ENCODE measurements at places on chromosomes 13 and 19.

DNA sequence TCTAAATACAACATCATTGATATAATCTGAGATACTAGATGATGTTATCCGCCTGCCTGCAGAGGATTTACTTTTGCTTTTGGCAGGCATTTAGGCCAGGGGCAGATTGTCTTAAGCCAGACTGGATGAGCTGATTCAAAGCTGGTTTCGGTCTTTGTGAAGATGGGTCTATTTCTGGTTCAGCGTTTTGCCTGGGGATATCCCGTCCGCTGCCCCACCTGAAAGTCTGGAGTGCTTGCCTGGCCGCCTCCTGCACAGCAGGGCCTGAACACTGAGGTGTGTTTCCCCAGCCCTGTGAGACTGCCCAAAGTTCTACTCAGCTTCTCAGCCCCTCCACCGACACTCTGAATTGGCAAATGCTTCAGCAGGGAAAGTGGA lies 149.7 kb downstream of the KATNAL1 start:
- no peak for DNase-seq

- peak; percentile 93 for DNase-seq
Observed at GRCh38 chr19:49157445-49158224, at the start of gene TRPM4. Gene TRPM4 (plus strand): TSS chr19:49157792. CDS start chr19:49157867, 75 bp downstream.

DNA sequence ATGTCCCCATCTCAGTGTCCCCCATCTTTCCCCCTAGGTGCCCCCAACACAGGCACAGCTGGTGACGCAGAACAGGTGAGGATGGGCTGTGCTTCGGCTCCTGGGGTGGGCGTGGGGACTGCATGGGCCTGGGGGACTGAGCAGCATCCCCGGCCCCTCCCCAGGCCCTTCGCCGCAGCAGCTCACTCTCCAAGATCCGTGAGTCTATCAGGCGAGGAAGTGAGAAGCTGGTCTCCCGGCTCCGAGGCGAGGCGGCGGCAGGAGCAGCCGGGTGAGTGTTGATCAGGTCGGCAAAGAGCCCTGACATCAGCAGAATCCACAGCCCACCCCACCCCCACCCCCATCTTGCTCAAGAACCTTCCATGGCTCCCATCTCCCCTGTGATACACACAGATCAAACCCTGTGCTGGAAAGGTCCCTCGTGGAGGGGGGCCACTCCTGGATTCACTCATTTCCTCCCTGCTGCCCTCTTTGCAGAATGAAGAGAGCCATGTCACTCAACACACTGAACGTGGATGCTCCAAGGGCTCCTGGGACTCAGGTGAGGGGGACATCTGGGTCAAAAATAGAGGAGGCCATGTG lies 10.0 kb downstream of the KLC3 start:
- DNase-seq: no peak

- no peak for DNase-seq
Observed at GRCh38 chr19:47598407-47599349, 10.3 kb upstream of the BICRA start.

DNA sequence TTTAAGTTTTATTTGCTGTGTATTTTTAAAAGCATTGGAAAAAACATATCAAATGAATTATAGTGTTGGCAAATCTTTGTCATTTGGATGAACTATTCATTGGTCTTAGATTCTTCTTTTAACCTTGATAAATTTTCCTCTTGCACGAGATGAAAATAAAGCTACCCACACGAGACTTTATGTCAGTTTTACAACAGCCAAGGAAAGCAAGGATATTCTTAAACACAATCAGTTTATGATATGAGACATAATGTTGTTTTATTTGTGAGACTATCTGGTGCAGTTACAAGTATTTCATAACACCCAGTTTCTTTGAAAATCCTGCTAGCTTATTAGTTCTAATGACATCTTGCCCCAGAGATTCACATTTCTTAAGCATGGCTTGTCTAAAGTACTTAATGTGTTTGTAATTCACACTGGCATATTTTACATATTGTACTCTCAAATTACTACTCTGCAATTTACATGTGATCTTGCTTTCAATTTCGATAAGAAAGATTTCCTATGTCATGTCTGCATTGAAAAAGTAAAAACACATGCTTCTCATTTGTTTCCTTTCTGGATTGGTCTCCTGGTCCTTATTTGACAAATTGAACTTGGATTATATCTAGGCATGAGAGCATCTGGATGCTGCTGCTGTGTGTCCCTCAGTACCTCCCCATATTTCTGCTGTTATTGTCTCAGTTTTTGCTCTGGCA lies 955.5 kb upstream of the PCDH9 start:
- no peak for DNase-seq

- no peak for DNase-seq
Observed at GRCh38 chr13:113124211-113124970, 1.8 kb downstream of the F10 start.

GRCh38 chr13:51549593-51549992 lies 34.7 kb upstream of the WDFY2 start:
- DNase-seq: no peak

GRCh38 chr13:66532845-66533244 lies 697.3 kb downstream of the PCDH9 start:
- DNase-seq: no peak

- DNase-seq: no peak
Observed at GRCh38 chr13:100341327-100341726, 247.3 kb downstream of the GGACT start.

DNA sequence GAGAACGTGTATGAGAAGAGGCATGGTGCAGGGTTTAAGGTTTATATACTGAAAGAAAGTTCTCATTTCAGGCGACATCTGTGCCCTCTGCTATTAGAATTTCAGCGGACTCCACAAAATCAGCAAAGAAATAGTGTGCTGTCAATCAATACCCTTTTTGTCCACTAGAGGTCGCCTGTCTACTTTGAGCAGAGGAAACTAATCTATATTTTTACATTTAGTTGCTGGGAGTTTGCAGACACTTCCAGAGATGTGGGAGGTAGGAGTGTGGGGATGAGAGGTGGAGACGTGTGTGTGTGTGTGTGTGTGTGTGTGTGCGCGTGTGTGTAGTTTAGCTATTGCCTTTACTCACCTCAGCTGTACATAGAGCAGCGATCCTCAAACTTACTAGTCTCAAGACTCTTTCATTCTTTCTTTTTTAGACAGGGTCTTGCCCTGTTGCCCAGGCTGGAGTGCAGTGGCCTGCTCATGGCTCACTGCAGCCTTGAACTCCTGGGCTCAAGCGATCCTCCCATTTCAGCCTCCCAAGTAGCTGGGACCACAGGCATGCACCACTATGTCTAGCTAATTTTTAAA lies 9.7 kb downstream of the INAFM1 start:
- DNase-seq: no peak

DNA sequence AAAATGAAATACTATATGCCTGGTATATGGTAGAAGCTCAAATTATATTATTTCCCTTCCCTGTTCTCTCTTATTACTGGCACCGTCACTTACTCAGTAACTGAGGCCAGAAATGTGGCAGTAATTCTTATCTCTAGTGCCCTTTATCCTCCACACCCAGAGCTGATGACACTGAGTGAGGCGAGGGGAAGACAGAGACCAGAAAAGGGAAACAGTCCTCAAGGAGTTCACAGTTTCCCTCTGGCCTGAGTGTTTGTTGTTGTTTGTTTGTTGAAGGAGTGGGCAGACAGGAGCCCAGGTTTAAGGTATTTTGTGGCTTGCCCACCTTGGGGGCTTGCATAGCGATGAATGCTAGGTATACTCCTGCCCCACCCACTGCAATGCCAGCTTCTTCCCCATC lies 101.5 kb upstream of the FNDC3A start:
- no peak for DNase-seq

DNA sequence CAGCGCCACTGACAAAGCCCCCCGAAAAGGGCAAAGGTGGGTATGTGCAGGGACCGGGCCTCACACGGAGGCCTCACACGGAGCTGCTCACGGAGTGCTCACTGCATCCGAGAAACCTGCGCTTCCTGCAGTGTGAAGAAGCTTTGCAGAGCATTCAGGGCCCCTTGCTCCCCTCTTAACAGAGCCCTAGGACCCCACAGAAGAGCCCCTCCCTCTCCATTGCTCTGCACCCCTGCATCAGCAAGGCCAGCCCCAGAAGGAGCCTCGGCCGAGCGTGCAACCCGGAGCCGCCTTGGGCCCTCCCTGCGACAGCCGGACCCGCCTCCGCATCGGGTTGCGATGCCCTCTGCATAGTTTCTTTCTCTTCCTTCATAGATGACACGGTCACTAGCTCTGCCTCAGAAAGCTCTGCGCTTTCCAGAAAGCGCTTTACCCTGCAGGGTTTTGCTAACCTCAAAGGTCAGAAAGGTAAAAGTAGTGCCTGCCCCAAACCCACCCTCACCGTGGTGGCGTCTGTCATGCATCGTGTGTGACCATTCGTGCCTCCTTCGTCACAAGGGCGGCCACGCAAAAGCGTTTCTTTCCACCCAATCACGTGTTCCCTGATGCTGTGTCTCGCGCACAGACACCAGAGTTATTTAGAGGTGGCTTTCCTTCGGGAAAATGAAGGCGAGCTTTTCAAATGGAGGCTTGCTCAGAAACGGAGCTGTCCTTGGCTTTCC lies 15.7 kb upstream of the F7 start:
- peak; percentile 19 for DNase-seq

DNA sequence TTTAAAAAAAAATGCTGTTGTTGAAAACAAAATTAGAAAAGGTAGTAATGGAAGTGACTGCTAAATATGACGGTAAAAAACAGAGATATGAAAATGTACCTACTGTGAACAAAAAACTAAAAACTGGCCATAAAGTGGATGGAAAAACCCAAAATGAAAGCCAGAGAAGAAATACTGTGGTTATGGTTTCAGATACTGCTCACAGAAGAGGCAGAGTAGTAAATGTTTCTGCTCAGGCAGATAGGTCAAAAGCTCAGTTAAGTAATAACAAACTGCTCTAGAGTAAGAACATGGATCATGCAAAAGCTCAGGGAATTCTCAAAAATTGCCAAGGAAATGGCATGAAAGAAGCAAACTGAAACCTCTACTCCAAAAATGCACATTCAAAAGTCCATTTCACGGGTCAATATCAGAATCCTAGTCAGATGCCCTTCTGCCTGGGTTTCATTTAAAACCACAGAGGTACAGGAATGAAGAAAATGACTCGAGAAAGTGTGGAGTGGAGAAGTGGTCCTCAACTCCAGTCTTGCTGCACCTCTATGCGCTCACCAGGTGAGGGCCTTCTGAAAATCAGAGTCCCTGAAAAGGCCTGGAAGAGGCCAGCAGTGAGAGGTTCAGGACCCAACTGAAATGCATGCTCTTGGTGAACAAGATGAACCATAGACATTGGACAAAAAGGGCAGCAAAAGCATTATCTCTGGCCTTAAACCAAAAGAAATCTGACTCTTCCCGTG lies 315.0 kb upstream of the SPRY2 start:
- DNase-seq: no peak

- DNase-seq: no peak
Observed at GRCh38 chr19:15293781-15294491, 38.4 kb downstream of the BRD4 start.

- DNase-seq: no peak
Observed at GRCh38 chr19:43804432-43804831, 2.2 kb upstream of the LYPD5 start.

DNA sequence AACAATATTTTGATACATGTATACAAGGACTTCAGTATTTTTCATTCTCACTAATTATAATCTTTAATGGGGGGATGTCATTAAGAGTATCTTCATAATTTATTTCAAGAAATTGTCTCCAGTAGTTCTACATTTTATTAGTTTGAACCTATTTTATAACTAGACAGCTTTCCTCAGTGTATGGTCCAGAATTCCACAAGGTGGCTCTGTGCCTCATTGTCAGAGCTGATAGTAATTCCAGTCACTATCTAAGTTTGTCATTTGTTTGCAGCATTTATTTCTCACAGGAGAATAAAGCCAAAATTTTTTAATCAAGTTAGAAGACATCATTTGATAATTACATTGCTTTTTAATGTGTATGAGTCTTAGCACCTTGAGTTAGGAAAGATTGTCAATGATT lies 1633.0 kb upstream of the PCDH20 start:
- DNase-seq: no peak

- no peak for DNase-seq
Observed at GRCh38 chr19:38917921-38918491, 6.0 kb upstream of the CCER2 start.

GRCh38 chr19:38265213-38265861 lies 964 bp downstream of the SPINT2 start:
- DNase-seq: no peak

- no peak for DNase-seq
Observed at GRCh38 chr13:41939398-41939797, 21.5 kb downstream of the VWA8 start.

- no peak for DNase-seq
Observed at GRCh38 chr13:105778196-105778595, 757.3 kb downstream of the EFNB2 start.

DNA sequence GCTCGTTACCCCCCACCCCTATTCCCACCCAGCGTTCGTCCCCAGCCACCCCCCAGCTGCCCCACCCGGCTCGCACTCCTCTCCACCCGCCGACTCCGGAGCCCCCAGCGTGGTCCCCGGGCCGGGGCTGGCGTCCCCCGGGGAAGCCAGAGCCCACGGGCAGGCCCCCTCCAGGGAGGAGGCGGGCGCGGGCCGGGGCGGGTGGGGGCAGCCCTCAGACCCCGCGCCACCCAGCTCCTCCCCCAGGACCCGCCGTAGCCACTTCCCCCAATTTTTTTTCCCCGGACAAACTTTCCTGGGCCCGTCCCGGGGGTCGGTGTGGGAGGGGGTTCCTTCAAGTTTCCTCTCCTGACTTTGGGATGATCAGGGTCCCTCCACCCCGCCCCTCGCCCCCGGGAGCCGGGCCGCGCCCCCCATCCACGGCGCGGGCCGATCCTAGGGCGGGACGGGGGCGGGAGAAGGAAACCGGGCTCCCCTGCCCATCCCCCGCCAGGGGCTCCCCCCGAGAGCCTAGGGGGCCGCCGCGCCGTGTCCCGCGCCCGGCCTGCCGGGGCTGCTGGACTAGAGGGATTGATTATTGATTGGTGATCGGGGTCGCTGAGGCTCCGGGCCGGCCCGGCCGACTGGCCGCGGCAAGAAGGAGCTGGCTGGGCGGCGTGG lies 927 bp upstream of the TSHZ3 start:
- DNase-seq: peak; percentile 74

DNA sequence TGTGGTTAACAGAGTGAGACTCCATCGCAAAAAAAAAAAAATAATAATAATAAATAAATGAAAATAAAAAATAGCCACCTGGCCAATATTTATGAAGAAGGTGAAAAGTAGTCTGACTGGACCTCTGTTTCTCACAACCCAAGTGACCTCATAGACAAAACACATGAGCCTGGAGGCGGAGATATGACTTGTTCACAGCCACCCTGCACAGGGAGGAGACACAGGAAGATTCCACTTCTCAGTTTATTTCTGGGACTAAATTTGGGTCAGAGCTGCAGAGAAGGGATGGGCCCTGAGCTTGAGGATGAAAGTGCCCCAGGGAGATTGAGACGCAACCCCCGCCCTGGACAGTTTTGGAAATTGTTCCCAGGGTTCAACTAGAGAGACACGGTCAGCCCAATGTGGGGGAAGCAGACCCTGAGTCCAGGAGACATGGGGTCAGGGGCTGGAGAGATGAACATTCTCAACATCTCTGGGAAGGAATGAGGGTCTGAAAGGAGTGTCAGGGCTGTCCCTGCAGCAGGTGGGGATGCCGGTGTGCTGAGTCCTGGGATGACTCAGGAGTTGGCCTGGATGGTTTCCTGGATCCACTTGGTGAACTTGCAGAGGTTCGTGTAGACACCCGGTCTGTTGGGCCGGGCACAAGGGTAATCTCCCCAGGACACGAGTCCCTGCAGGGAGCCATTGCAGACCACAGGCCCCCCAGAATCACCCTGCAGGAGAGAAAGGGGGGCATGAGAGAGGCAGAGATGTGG lies 9.6 kb downstream of the KLK5 start:
- no peak for DNase-seq

Measured in left hindlimb (tissue), 1 donor.